A375 (cell line): ENCODE measurements at places on chromosomes 6 and 20. TPM values are rescaled to one million over a fixed set of nuclear protein-coding genes. Genes with fewer than 3 reads are reported as not detected.

The DACT2 gene
- not detected in 2 replicates for total RNA-seq

The MAP7 gene
- 0.49 and 0.77 TPM in 2 replicates for total RNA-seq

The HLA-DRB1 gene
- total RNA-seq, result 67.3 and 68.2 TPM in 2 replicates

The FAM184A gene
- total RNA-seq, result 3.2 and 4.3 TPM in 2 replicates

The MYB gene
- 0.60 and 0.93 TPM in 2 replicates for total RNA-seq

The SRC gene
- 22.2 and 27.8 TPM in 2 replicates for total RNA-seq

The BEND3 gene
- total RNA-seq, result 2.7 and 2.9 TPM in 2 replicates
